ENCODE measurements at places on chromosomes 2 and 18.

DNA sequence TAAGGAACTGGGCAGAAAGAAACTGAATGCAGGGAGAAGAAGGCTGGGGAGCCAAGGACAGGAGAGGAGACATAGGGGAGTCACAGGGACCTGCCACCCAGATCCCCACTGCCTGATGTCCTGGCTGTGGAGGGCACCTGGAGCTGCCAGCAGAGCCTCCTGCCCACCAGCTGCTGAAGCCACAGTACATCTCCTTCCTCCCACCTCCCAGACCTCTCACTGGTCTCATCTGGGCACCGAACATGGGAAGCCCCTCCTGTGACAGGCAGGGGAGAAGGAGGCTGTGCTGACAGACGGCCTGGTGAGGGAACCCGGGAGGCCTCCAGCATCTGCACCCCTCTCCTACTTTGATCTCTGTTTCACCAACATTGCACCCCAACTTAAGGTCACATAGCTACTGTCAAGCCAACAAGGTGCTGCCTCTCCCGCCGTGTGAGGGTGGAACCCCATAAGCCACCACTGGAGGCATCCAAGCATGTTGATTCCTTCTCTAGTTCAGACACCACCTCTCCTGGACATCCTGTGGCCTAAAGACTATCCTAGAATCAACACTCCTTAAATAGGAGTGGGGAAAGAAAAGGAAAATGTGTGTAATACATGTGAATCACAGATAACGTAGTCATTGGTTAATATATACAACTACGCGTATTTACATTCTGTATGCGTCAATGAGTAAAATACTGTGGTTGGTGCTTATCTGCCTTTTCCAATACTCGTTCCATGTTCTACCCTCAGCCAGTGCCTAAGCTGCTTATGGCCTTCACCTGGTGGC, 3.5 kb upstream of the RNPEPL1 start:
- DNase-seq = peak; percentile 61

DNA sequence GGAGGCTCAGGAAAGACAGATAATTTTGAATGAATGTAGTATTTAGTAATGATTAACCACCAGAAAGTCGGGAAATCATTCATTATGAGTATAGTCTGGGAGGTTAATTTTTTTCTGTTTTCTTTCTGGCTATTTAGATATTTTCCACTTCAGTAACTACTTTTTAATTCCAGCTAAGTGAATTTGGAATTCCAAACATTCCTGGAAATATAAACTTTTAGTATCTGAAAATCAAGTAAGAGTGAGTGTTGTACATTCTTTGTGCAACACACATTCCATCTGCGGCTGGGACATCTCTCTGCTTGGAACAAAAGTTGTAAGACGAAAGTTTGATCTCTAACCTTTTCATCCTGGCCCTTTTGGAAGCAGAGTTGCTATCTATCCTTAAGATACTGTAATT, 275.7 kb upstream of the SPRED2 start:
- DNase-seq = no peak

- DNase-seq = no peak
Observed at GRCh38 chr18:22428672-22429071, 11.0 kb upstream of the CTAGE1 start.

DNA sequence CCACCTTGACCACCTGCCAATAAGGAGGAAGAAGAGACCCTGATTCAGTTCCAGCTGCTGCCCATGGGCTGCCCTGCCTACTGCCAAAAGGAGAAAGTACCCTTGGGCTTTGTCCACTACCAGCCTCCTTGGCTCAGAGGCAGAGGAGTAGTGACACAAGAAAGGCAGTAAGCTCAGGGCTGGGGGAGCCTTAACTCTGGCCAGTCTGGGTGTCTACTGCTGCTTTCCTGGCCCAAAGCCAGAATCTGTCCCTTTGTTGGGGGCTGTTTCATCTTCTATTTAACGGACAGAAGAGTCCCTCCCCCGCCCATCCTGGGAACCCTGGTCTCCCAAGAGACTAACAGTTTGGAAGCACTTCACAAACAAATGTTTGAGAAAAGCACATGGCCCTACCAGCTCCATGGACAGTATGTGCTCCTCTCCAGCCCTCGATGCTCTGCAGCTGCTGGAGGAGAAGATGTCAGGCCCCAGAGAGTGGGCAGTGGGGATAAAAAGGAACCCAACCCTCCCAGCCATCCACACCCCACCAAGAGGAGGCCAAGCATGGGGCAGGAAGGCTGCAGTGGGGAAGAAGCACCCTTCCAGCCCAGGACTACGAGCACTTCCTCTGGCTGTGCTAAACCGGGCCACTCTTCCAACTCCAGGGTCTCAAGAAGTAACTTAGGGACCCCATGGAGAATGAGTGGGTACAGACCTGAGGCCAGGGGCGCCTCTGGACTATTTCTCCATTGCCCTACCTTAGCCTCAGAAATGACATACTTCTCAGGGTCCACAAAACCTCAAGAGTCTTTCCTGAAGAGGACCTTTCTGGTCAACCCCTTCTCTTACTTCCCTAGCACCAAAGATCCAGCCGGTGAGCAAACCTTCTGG, 1.2 kb downstream of the ATG9A start:
- DNase-seq = no peak

DNA sequence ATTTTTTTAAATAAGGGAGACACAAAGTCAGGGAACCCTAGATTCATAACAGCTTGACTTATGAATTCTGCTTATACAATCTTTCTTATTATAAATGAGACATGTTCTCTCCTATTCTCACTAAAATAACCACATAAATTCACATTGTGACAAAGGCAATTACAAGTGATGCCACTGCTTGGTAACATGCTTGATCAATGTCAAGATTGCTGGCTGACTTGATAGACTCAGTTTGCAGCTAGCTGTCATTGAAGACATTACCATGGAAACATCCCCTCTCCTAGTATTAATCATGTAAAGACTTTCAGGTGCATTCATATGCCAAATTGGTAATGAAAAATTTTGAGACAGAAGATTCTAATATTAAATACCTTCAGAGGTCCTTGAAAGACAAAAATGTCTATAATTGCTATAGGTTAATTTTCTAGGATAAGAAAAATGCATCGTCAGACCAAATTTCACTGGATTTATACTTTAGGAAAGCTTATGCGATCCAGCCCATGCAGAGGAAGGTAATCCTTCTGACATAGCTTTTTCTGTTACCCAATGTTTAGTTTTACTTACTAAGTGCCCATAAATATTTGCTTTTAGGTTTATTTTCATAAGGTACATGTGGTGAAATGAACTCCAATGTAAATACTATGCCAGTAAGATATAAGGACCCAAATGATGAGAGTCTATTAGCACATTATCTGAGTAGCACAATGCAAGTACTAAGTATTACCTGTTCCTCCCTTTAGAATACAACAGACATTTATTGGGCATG, 32.6 kb upstream of the ENOSF1 start:
- DNase-seq = no peak

- no peak for DNase-seq
Observed at GRCh38 chr2:223936862-223937326, 8.2 kb downstream of the WDFY1 start.
